ENCODE measurements at places on chromosomes 16 and 17. TPM values are rescaled to one million over a fixed set of nuclear protein-coding genes. Genes with fewer than 3 reads are reported as not detected.

- peaks cover 4% of the 10 kb centered on the region for H3K4me1 ChIP-seq
- no peaks in the 10 kb centered on the region for H3K36me3 ChIP-seq
These were observed 20.8 kb upstream of the ZNF423 start for GRCh38 chr16:49876716-49877129.

- H3K27me3 ChIP-seq: peaks cover 5% of the 10 kb centered on the region
- no peak overlapping the region for H3K27ac ChIP-seq
- peaks cover 2% of the 10 kb centered on the region for H3K36me3 ChIP-seq
- no peak for DNase-seq
- peaks cover 5% of the 10 kb centered on the region for H3K4me1 ChIP-seq
- no peak overlapping the region for H3K4me3 ChIP-seq
These were observed 16.6 kb downstream of the DPEP1 start for GRCh38 chr16:89629827-89630610.

The KRTAP2-2 gene
- total RNA-seq: not detected

DNA sequence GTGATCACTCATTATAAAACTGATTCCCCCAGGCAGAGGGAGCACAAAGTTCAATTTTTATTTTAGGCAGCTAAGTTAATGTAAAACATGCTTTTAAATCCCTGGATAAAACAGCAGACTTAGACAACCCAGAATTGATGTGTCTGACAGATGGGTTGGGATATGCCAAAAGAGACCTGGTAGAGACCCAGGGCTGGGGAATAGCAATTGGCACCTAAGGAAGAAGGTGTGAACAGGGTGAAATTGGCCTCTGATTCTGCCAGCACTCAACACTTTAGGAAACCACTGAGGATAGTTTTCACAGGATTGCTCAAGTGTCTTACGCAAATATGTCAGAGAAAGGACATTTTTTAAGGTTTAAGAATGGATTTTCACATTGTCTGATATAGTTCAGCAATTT, 938.2 kb upstream of the CDH8 start:
- H3K36me3 ChIP-seq: no peaks in the 10 kb centered on the region
- H3K4me1 ChIP-seq: no peaks in the 10 kb centered on the region
- H3K4me3 ChIP-seq: no peak overlapping the region
- H3K27me3 ChIP-seq: no peaks in the 10 kb centered on the region
- no peak overlapping the region for H3K27ac ChIP-seq
- DNase-seq: no peak

The ABCA9 gene
- total RNA-seq: 0.14 TPM

- H3K27ac ChIP-seq: no peak overlapping the region
- no peak for DNase-seq
- peaks cover 39% of the 10 kb centered on the region for H3K27me3 ChIP-seq
- no peaks in the 10 kb centered on the region for H3K36me3 ChIP-seq
- peaks cover 1% of the 10 kb centered on the region for H3K4me1 ChIP-seq
These were observed 65.3 kb downstream of the SPECC1 start for GRCh38 chr17:20074489-20074888.

- no peaks in the 10 kb centered on the region for H3K27me3 ChIP-seq
- no peak overlapping the region for H3K4me3 ChIP-seq
- no peak overlapping the region for H3K27ac ChIP-seq
- peaks cover 2% of the 10 kb centered on the region for H3K4me1 ChIP-seq
These were observed 1.6 kb upstream of the KRTAP2-4 start for GRCh38 chr17:41067281-41067680.

DNA sequence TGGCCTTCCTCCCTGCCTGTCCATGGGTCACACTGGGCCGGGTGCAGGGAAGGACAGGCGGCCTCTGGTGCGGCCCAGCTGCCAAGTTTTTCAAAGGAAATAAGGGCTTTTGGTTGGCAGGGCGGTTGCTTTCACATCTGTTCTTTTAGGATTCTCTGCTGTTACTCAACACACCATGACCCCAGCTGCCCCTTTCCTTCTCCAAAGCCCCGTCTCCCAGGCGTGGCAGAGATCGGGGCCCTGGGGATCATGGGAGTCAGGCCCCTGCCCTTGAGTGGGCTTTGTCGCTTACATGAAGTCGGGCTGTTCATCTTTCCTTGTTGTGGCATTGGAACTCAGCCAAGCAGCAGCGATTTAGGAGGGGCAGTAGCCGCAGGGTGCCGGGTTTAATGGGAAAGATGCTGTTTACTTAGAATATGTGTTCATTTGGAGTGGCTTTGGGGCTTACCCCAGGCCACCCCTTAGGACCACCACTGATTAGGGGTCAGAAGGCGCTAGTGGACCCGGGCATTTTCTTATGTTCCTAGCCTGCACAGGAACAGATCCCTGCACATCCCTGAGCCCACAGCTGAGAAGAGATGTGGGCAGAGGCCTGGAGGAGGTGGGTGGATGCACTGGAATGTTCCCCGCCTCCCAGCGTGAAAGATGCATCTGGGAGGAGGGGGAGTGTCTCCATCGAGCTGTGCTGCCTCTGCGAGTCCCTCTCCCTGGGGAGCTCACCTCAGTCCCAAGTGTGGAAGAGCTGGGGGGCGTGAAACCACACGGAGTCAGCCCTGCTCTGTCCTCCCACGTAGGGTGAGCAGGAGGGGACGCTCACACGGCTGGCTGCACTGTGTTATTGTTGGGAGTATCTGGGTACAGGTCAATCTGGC, 6.8 kb upstream of the ADCY7 start:
- H3K4me1 ChIP-seq: peaks cover 12% of the 10 kb centered on the region
- no peak for DNase-seq
- no peak overlapping the region for H3K4me3 ChIP-seq

The AXIN2 gene
- total RNA-seq: 10.2 TPM

GRCh38 chr17:21358682-21359482, 17.3 kb upstream of the KCNJ12 start:
- H3K4me3 ChIP-seq: no peak overlapping the region
- H3K27ac ChIP-seq: no peak overlapping the region
- H3K36me3 ChIP-seq: no peaks in the 10 kb centered on the region
- peaks cover 20% of the 10 kb centered on the region for H3K27me3 ChIP-seq
- DNase-seq: no peak

The TERB1 gene
- total RNA-seq: 0.29 TPM

DNA sequence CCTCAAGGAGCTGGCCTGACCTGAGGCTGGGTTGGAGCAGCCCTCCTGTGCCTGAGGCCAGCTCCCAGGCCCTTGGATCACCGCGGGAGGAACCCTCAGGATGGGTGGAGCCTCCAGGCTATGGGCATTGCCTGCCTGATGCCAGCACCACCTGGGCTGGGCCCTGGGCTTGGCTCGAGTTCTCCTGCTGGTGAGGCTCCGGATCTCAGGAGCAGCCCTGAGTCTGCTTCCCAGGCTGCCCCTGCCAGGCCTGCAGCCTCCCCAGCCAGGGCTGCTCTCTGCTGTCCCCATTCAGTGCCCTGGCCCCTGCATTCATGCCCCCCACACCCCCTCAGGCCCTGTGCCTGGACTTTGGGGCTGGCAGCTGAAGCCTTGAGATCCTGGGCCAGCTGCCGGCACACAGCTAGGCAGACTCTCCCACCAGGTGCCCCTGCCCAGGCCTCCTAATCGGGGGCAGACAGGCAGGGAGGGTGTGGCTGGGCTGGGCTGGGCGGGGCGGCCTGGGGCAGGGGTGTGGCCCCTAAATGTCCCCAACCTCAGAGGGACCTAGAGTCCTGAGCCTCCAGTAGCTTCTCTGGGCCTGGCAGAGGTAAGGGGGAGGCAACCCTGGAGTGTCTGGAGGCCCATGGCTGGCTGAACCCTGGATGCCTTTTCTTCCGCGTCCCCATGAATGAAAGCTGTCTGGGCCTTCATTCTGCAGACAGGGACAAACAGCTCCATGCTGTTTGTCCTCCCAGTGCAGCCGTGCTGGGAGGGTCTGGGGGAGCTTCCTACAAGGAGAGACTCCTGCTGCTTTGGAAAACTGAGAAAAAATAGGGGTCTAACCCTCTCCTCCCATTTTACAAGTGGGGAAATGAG, 1.1 kb upstream of the PIGQ start:
- no peaks in the 10 kb centered on the region for H3K36me3 ChIP-seq
- no peaks in the 10 kb centered on the region for H3K27me3 ChIP-seq
- H3K4me1 ChIP-seq: peaks cover 20% of the 10 kb centered on the region
- peak overlapping the region; percentile 80 for H3K4me3 ChIP-seq
- no peak for DNase-seq
- H3K27ac ChIP-seq: peak overlapping the region; percentile 77

- H3K4me3 ChIP-seq: peak overlapping the region; percentile 98
- DNase-seq: no peak
- H3K27me3 ChIP-seq: no peaks in the 10 kb centered on the region
- peaks cover 26% of the 10 kb centered on the region for H3K4me1 ChIP-seq
- H3K27ac ChIP-seq: no peak overlapping the region
- H3K36me3 ChIP-seq: peaks cover 14% of the 10 kb centered on the region
These were observed 2.7 kb downstream of the MSL1 start for GRCh38 chr17:40124279-40125141.

- peaks cover 40% of the 10 kb centered on the region for H3K27me3 ChIP-seq
- H3K27ac ChIP-seq: no peak overlapping the region
- peak overlapping the region; percentile 11 for H3K4me3 ChIP-seq
- H3K4me1 ChIP-seq: no peaks in the 10 kb centered on the region
- H3K36me3 ChIP-seq: no peaks in the 10 kb centered on the region
These were observed 13.2 kb upstream of the CLUH start for GRCh38 chr17:2724784-2725164.

DNA sequence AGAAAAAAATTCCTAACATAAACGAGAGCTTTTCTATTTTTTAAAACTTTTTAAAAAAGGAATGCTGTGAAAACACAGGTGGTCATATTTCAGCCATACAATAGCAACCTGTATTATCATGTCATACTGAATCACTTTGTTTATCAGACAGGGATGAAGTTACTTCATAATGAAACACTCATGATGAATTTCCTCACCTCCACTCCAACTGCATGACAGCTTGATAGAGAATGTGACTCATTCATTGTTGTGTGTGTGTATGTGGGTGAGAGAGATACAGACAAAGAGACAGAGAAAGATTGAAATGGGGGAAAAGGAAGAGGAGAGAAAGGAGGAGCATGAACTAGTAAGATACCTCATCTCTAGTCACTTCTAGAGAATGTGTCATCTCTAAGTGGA, 109.0 kb downstream of the SYCE1L start:
- no peak overlapping the region for H3K27ac ChIP-seq
- H3K36me3 ChIP-seq: peaks cover 4% of the 10 kb centered on the region
- DNase-seq: no peak
- no peak overlapping the region for H3K4me3 ChIP-seq
- H3K27me3 ChIP-seq: peaks cover 12% of the 10 kb centered on the region

DNA sequence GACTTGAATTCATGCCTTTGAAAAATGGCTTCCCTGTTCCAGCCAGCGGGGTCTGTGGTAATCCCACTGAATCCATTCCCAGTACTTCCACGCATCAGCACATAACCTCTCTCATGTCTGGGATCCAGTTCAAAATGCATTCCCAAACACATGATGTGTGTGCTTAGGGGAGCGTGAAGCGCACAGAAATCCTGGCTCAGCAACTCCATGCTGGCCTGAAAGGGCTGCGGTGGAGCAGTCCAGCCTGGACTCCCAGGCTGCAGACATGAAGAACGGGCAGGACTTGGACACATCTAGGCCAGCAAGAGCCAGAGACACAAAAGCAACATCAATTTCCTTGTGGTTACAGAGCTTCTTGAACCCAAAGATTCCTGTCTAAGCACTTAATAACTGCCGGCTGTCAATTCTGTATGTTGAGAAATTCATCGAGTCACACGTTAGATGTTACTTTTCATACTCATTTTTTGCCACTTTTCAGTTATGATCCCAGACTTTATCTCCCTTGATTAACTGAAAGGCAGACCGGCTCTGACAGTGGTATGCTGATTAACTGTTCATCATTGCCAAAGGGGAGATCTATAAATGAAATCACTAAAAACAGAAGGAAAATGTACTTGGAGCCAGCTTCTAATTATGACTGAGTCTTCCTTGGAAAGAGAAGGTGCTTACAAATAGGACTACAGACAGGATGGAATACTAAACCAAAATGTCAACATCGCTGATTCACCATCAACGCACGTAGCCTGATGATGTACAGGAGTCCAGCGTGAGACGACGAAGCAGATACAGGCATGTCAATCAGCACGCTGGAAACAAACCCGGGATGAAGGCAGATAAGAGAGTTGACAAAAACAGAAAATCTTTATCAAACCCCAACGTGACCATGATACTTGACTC, 23.0 kb downstream of the NSMCE1 start:
- H3K4me1 ChIP-seq: peaks cover 9% of the 10 kb centered on the region
- peaks cover 1% of the 10 kb centered on the region for H3K36me3 ChIP-seq
- no peak overlapping the region for H3K4me3 ChIP-seq
- no peak overlapping the region for H3K27ac ChIP-seq

- peak overlapping the region; percentile 52 for H3K27ac ChIP-seq
- DNase-seq: no peak
- no peak overlapping the region for H3K4me3 ChIP-seq
- H3K27me3 ChIP-seq: no peaks in the 10 kb centered on the region
These were observed 28.4 kb downstream of the SIAH1 start for GRCh38 chr16:48356633-48357376.

All from progenitor cell of endocrine pancreas (in vitro differentiated cells).